ENCODE measurements at places on chromosomes 3 and 15.

GRCh38 chr3:85572426-85572825 lies 613.6 kb downstream of the CADM2 start:
- no peak for DNase-seq

- DNase-seq: no peak
Observed at GRCh38 chr3:99470841-99471240, 167.6 kb upstream of the COL8A1 start.

DNA sequence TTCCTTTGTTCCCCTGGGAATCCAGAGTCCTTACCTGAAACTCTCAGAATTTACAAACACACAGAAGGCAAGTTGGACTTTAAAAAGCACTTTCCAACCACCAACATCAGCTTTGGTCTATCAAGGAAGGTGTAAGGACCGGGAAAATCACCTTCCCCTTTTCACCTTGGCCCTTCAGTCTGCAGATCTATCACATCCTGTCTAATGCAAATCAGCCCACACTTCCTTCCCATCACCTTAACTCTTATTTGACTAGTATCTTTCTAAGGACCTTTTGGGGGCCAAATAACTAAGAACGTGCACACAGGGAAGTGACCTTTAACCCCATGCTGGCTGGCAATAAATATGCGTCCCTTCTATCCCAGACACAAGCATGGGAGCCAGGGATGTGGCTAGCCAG lies 320.6 kb downstream of the ARRDC4 start:
- no peak for DNase-seq

- DNase-seq: no peak
Observed at GRCh38 chr3:188168648-188169047, 14.7 kb downstream of the LPP start.

- DNase-seq: no peak
Observed at GRCh38 chr3:25648925-25649830, 15.5 kb downstream of the TOP2B start.

DNA sequence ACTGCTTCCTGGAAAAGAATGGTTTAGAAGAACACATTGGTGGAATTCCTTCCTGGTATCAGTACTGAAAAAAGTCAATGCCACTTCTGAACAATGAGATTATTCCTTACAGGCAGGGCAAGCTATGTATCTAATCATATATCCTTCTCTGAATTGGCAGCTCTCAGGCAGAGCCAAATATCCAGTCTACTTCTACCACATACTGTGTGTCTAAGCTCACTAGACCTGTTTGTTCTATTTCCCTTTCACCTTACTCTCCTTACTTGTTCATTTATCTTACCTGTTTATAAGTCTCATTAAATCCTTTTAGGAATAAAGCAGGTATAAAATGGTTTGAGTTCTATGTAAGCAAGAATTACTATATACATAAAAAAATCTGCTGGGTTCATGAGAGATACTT lies 8.3 kb downstream of the SETMAR start:
- DNase-seq: no peak
